ENCODE measurements at places on chromosomes 2 and 18.

GRCh38 chr2:127512362-127512761 lies 13.9 kb downstream of the IWS1 start:
- no peak for DNase-seq

DNA sequence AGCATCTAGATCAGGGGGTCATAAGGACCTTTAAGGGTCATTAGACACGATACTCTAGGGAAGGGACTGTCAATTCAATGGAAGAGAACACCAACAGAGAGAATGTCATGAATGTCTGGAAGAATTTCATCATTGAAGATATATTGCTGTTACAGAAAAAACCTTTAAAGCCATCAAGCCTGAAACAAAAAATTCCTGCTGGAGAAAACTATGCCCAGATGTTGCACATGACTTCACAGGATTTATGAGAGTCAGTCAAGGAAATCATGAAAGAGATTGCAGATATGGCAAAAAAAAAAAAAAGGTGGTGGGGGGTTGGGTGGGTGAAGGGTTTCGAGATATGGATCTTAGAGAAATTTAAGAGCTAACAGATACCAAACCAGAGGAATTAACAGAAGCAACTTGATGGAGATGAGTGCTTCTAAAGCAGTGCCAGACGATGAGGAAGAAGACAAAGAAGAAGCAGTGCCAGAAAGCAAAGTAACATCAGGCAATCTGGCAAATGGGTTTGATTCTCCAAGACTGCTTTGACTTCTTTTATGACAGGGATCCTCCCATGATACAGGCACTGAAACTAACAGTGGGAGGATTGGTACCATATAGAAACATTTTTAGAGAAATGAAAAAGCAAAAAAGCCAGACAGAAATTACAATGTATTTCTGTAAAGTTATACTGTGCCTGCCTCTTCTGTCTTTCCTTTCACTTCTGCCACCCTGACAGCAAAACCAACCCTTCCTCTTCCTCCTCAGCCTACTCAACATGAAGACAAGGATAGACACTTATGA lies 28.5 kb downstream of the MAP4K3 start:
- DNase-seq, result no peak

DNA sequence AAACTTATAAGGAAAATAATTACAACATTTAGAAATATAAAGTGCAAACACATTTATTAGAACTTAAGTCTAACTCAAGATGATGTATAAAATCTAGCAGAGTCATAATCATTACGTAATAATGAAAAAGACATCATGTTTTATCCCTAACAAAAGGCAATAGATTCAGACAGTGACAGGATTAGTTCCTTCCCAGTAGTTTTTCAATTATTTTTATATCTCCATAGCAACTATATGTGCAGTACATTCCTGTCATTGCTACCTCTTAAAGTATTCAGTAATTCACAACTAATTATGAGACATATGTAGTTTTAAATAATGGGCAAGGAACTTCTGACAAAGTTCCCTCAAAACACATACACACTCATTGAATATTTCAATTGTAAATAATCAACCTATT lies 687.9 kb downstream of the CCDC85A start:
- no peak for DNase-seq

GRCh38 chr2:158181171-158181570 lies 79.5 kb downstream of the UPP2 start:
- DNase-seq, result no peak

- no peak for DNase-seq
Measured at GRCh38 chr2:20514596-20515269, 67.9 kb downstream of the RHOB start.

DNA sequence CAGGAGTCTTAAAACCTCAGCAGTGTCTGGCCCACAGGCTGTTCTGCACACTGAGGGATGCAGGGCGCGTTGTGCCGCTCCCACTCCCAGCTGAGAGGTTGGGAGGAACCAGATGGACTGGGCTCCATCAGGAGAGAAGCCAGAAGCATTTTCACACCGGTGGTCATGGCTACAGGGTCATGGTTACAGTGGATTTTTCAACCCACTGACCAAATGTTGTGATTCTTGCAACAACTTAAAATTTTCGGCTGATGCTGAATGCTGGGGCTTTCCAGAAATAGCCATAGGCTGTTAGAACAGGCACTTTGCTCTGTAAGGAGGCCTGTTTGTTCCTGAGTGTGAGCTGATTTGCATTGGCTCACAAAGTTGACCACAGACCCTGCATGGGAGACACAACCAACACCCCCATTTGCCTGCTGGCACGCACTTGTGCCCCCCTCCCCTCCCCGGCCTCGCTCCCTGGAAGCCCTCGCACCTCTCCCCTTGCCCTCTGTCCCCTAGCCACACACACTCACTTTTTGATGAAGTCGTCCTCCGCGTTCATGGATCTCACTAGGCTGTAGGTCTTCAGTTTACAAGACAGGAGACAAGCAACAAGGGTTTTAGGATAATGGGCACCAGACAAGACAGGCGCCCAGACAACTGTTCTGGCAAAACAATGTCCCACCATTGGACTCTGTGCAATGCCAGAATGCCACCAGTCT lies 3.4 kb downstream of the LPIN1 start:
- no peak for DNase-seq

GRCh38 chr2:45776160-45776955 lies 124.9 kb downstream of the PRKCE start:
- DNase-seq, result no peak

GRCh38 chr2:201327678-201328077 lies 29.5 kb downstream of the FLACC1 start:
- no peak for DNase-seq

DNA sequence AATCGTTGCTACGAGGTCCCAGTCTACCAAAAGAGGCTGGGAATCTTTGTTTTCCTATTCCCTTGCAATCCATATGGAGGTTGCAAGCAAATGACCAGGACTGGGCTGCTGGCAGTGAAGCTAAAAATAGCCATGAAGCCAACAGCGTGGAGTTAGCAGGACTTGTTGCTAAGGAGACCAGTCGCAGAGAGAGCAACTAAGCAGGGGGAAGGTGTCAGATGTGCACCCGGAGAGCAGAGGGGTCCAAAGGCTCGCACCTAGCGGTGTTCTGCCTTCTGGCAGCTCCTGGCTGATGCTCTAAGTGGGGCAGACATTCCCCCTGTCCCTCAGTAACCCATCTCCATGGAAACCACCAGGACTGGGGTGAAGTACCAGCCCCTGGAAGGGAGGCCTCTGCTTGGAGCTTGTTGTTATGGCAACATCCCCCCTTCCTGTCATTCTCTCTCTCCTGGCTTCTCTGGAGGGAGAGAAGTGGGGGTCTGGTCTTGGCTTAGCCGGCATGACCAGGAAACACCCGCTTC lies 84.6 kb downstream of the DNMT3A start:
- no peak for DNase-seq

DNA sequence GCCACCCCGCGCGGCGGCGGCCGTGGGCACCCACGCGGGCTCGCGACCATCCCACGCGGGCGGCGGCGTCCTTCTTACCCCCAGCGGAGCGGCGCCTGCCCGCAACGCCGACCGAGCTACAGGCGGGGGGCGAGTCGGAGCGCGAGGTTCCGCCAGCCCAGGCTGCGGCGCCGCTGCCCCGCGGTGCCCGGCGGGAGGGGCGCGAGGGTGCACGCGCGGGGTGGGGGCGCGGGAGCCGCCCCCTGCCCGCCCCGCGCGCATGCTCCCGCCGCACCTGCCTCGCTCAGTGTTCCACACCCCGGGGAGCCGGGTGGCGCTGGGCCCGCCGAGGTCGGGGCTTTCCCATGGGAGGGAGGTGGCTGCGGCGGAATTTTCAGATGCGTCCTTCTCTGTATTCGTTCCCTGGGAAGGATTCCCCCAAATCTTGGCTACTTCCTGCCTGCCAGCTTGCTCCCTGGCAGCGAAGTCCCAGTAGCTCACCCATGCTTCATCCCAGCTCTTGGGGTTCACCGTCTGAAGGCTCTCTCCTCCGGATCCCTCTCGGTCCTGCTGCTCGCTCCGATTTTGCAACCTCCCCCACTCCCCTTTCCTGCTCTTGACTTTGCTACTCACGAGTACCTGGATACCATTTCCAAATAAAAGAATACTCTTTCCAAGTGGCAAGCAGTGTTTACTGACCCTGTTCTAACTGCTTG lies at the start of gene L3MBTL4:
TSS of gene L3MBTL4 (minus strand) at position 189 of the 695 bp plus-strand sequence. CDS start 103,286 bp downstream, outside the sequence.
- DNase-seq, result no peak

DNA sequence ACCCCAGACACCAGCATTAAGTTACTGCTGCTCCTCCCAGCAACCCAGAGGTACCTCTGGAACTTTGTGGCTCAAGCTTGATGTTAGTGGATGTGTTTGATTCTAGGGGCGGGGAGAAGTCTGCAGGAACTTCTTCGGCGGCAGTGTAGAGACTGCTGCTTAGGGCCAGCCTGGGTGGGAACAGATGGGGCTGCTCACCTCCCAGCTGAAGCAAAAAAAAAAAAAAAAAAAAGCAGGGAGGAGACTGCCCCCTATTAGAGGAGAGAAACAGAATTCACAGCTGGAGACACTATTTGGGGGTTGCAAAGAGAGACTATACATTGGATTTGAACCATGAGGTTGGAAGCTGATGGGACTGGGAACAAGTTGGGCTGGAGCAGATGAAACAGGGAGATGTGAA lies 28.6 kb upstream of the FAM136A start:
- DNase-seq, result no peak

GRCh38 chr18:71209944-71210343 lies 921.1 kb downstream of the SOCS6 start:
- DNase-seq, result no peak

- DNase-seq, result no peak
Measured at GRCh38 chr2:38590053-38590452, 12.7 kb downstream of the HNRNPLL start.

DNA sequence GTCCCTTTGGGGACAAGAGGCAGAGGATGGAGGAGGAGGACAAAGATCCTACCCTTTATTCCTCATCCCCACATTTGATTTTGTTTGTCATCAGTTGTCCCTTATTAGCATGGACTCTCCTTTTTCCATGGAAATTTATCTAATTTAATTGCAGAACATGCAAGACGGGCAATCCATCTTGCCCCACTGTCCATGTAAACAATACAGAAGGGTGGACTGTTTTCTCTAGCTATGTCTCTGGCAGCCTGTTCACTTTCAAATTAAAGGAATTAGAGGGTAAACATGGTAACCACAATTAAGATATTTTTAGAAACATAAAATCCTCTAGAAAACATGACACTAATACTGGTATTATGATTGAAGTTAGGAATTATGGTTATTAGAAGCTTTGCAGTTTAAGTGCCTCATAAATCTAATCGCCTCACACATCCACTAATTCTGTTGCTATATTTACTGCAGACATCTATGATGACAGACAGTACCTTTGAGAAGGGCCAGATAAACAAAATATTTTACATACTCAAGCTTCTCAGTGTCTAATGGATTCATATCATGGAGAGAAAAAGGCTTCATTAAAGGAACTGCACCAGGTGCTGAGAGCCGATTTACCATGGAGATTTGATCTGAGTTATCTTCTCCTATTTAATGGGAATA lies 215.5 kb downstream of the LNPK start:
- no peak for DNase-seq

- no peak for DNase-seq
Measured at GRCh38 chr2:239459056-239459455, 58.2 kb upstream of the HDAC4 start.

DNA sequence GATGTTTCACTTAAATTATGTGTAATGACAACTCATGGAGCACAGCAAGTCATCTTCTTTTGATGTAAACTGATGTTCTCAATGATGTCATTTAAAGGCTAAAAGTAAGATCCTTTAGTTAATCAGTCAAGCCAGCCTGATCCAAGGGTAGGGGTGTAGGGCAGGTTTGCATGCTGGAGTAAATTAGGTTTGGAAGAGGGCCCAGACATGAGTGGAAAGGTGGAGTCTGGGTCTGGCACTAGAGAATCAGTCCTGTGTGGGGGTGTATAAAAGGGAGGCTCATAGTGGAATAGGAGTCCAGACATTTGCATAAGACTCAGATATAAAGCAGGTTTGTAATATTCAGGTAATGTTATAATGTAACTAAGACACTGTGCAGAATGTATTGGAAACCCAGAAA lies 88.8 kb upstream of the NYAP2 start:
- no peak for DNase-seq

DNA sequence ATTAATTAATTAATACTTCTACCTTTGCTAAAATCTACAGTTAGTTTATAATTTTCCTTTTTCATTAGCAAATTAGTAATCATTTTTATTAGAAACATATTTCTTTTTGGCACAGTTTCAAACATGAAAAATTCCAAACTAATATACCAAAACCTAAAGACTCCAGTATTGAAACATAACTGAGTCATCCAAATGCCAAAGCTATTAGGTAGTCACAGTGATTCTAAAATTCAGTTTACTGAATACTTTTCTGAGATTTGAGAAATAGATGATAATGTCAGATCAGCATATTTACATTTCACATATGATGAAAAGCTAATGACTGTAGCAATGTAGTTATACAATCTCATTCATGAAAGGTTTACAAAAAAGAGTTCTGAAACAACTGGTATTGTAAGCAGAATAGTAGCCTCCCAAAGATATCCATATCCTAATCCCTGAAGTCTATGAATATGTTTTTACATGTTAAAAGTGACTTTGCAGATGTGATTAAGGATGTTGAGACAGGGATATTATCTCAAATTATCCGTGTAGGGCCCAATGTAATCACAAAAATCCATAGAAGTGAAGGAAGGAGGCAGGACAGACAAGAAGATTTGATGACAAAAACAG lies 680.2 kb upstream of the CHAC2 start:
- no peak for DNase-seq

DNA sequence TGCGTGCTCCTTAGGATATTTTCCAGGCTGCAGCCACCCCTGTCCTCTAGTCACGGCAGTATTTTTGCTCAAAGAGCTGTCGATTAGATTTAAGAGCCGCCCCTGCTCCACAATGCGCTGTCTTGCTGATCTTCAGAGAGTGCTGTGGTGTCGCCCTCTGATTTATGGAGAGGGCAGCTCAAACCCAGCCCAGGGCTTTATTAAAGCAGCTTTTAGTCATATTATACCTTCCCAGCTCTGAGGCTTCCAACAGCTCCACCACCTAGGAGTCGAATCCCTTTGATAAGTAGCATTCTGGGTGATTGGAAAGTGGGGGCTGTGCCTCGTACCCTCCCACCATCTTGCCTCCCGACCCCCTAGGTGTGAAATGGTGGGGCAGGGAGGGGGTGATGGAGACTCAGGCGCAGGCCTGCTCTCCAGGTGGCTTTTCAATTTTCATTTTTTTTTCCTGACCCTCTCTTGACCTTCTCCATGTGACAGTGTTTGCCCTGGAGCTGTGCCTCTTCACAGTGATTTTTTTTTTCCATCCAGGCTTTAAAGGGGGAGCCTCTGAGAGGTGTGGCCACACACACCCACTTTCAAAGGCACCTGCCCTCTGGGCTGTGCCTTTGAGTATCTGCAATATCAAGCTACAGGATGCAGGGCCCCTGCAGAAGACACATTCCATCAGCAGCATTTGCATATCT lies 53.1 kb upstream of the NRP2 start:
- no peak for DNase-seq
